ENCODE measurements at places on chromosomes 2 and 18. TPM values are rescaled to one million over a fixed set of nuclear protein-coding genes. Genes with fewer than 3 reads are reported as not detected.

DNA sequence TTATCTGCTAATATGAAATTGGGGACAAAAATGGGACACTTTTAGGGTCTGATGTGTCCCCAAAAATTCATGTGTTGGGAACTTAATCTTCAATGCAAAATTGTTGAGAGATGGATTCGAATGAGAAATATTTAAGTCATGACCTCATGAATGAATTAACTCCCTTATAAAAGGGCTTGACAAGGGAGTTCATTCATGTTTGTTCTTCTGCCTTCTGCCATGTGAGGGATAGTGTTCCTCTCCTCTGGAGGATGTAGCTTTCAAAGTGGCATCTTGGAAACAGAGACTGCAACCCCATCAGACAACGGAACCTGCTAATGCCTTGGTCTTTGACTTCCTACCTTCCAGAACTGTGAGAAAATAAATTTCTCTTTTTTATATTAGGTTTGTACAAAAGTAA lies 89.2 kb upstream of the LINC00305 start:
- H3K4me3 ChIP-seq, result no peak overlapping the region
- no peak for DNase-seq
- H3K27ac ChIP-seq, result no peak overlapping the region
- H3K4me1 ChIP-seq, result no peaks in the 10 kb centered on the region
- peaks cover 5% of the 10 kb centered on the region for H3K36me3 ChIP-seq

- H3K4me1 ChIP-seq, result no peaks in the 10 kb centered on the region
- H3K27me3 ChIP-seq, result no peaks in the 10 kb centered on the region
- no peak overlapping the region for H3K27ac ChIP-seq
- DNase-seq, result no peak
Observed at GRCh38 chr2:6999211-6999877, 82.1 kb downstream of the RNF144A start.

- H3K27ac ChIP-seq, result no peak overlapping the region
- H3K4me1 ChIP-seq, result no peaks in the 10 kb centered on the region
- no peak overlapping the region for H3K4me3 ChIP-seq
- H3K27me3 ChIP-seq, result no peaks in the 10 kb centered on the region
- no peak for DNase-seq
Observed at GRCh38 chr2:152701198-152701597, 16.1 kb downstream of the PRPF40A start.

AAK1 gene
- total RNA-seq, result 30.6 TPM

FTCDNL1 gene
- total RNA-seq, result 2.0 TPM

- no peak overlapping the region for H3K4me3 ChIP-seq
- H3K27ac ChIP-seq, result no peak overlapping the region
- no peak for DNase-seq
- no peaks in the 10 kb centered on the region for H3K4me1 ChIP-seq
- H3K27me3 ChIP-seq, result no peaks in the 10 kb centered on the region
Observed at GRCh38 chr2:108364676-108365297, 13.0 kb upstream of the SULT1C4 start.

SLC30A3 gene
- 2.5 TPM for total RNA-seq

- H3K36me3 ChIP-seq, result peaks cover 21% of the 10 kb centered on the region
- H3K4me3 ChIP-seq, result peak overlapping the region; percentile 91
- no peaks in the 10 kb centered on the region for H3K27me3 ChIP-seq
- DNase-seq, result no peak
Observed at GRCh38 chr2:85353876-85354285, 447 bp downstream of the RETSAT start.

SKA1 gene
- 20.6 TPM for total RNA-seq

DNA sequence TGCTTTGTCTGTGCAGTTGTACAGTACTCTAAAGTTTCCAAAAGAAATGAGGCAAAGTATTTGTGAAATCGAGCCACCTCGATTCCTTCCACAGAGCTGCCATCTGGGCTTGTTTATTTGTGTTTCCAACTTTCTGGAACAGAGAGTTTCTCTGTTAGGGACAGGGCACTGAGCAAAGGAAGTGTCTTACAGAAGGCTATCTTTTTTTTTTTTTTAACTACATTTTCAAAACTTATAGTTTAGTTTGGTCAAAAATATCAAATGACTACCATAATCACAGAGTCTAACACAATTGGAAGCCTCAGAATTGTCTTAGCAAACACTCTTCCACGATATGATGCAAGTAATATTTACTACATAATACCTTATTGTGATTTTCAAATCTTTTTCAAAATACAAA lies 796 bp downstream of the RFTN2 start:
- no peak for DNase-seq
- H3K36me3 ChIP-seq, result no peaks in the 10 kb centered on the region

GRCh38 chr2:26723991-26724750 lies 31.6 kb downstream of the KCNK3 start:
- H3K4me3 ChIP-seq, result no peak overlapping the region
- peaks cover 4% of the 10 kb centered on the region for H3K4me1 ChIP-seq
- no peaks in the 10 kb centered on the region for H3K27me3 ChIP-seq
- no peak for DNase-seq
- H3K36me3 ChIP-seq, result no peaks in the 10 kb centered on the region
- H3K27ac ChIP-seq, result no peak overlapping the region

- H3K4me1 ChIP-seq, result no peaks in the 10 kb centered on the region
- H3K4me3 ChIP-seq, result no peak overlapping the region
- H3K27ac ChIP-seq, result no peak overlapping the region
- no peaks in the 10 kb centered on the region for H3K36me3 ChIP-seq
Observed at GRCh38 chr2:40513201-40513600, 61.3 kb upstream of the SLC8A1 start.

DNA sequence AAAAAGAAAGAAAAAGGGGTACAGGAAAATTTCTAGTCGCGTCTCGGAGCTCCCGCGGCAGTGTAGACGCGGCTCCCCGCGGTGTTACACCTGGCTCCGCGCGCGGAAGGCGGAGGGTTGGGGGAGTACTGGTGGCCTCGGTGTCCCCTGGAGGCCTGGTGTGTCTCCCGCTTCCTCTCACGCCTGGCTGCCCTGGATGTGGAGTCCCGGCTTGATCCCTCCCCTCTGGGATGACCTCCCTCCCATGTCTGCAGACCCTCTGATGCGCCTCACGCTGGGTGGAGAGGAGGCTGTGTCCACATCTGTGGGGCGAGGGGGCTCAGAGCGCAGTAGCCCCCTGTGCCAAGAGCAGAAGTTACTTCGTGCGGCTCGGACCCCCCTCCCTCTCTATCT lies 1.2 kb downstream of the KIF5C start:
- no peak overlapping the region for H3K27ac ChIP-seq
- peak; percentile 73 for DNase-seq
- no peaks in the 10 kb centered on the region for H3K27me3 ChIP-seq
- peaks cover 3% of the 10 kb centered on the region for H3K4me1 ChIP-seq
- peak overlapping the region; percentile 91 for H3K4me3 ChIP-seq
- H3K36me3 ChIP-seq, result peaks cover 23% of the 10 kb centered on the region

DNA sequence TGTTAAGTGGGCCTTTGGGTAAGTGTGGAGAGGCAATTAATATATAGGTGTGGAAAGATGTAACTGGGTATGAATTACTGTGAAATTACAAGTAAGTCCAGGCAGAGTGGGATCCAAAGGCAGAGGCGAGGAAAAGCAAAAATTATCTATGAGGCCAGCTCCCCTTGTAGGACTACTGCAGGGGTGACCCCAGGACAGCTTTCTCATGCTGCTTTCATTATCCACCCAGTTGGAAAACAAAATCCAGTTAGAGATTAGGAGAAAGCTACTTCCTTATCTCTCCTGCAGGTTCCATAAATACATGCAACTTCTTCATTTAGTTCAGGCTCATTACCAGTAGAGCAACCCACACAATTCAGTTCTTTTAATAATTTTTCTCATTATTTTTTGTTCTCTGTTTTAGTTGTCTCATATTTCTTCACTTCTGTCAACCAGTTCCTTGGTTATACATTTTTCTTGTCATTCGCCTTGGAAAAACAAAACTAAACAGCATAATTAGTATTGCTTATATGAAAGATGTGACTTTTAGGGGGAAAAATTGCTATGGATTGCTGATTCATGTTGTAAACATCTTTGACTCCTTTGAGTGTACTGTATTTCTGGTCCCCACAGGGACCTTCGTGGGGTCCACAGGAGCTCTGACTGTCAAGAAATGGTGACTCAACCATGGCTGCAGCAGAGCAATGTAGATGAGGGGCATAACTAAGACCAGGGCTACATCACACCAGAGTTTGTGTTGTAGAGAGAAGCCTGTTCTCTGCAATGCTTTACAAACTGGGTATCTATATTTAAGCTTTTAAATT lies 110.4 kb upstream of the PARD3B start:
- no peaks in the 10 kb centered on the region for H3K27me3 ChIP-seq
- no peak overlapping the region for H3K27ac ChIP-seq
- H3K36me3 ChIP-seq, result peaks cover 3% of the 10 kb centered on the region
- H3K4me3 ChIP-seq, result no peak overlapping the region
- peaks cover 2% of the 10 kb centered on the region for H3K4me1 ChIP-seq

CTAGE1 gene
- total RNA-seq, result not detected

DNA sequence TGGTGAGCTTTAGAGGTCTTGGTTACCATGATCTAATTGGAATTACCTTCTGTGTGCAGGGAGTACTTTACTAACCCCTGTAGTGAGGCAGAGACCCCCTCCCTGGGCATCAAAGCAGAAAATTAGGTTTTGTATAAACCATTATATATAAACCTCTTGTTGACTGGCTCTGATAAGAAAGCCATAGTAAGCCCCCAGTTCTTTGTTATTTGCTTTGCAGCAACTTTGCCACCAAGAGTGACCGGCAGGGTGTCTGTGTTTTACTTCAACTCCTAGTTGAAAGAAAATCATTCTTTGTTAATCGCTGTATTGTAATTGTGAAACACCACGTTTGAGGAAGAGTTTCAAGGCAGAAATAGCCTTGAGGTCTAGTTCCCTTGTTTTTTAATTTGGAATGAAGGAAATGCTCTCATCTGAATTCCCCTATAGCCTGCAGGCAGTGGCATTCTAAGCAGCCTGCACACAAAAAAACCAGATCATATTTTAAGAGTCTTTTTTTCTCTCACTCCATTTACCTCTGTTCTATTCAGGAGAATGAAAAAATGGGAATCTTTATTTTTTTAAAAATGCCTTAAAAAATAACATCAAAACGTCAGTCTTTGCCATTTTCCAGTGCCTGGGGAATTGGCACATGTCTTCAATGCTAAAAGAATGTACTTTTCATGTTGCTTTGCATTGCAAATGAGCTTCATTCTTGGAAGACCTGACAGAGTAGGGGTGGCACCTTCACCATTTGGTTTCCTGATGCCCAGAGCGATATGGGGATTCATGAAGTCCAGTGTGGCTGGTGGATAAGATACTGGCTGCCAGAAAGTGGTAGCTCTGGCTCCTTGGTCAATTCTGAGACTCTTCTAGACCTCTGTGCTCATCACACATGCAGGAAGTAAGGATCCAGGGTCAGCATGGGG lies 338.1 kb downstream of the SLC4A3 start:
- peak; percentile 62 for DNase-seq
- peaks cover 9% of the 10 kb centered on the region for H3K4me1 ChIP-seq
- H3K36me3 ChIP-seq, result no peaks in the 10 kb centered on the region
- H3K4me3 ChIP-seq, result no peak overlapping the region

DNA sequence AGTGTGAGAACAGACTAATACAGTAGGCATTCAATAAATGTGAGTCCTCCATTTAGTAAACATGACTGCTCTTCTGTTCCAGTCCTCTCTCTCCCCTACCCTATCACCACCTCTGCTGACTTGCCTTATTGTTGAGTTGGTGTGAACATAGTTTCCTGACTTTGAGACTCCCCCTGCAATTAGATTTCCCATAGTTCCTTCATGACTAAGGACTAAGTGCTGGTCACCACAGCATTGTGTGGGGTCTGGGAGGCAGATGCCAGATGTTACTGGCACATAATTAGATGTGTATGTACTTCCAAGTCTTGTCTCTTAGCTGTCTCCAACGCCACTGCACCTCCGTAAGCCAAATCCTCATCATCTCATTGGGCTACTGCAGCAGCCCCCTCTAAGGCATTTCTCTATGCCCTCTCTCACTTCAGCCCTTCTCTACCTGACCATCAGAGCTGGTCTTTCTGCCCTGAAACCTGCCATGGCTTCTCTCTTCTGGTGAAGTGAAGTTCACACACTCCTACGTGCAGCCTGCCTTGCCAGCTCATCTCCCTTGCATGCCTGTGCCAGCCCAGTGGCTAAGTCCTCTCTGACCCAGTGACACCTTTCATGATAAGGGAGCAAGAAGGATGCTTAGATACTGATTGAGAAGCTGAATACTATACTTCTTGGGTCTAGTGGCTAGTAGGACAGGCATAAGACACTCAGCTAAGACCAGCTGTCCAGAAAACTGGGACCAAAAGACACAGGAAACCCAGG lies 81.6 kb upstream of the ALPP start:
- H3K36me3 ChIP-seq, result no peaks in the 10 kb centered on the region
- no peak for DNase-seq
- H3K4me1 ChIP-seq, result peaks cover 2% of the 10 kb centered on the region
- no peak overlapping the region for H3K27ac ChIP-seq
- H3K27me3 ChIP-seq, result no peaks in the 10 kb centered on the region

- no peak overlapping the region for H3K4me3 ChIP-seq
- DNase-seq, result peak; percentile 61
- H3K36me3 ChIP-seq, result no peaks in the 10 kb centered on the region
- H3K27ac ChIP-seq, result no peak overlapping the region
- no peaks in the 10 kb centered on the region for H3K4me1 ChIP-seq
Observed at GRCh38 chr2:113818382-113818951, 62.0 kb upstream of the SLC35F5 start.
